HS-5 (cell line): ENCODE measurements at places on chromosomes 16 and 17.
A peak's percentile ranks its signal among the peaks of the same experiment; 100 is the strongest.

DNA sequence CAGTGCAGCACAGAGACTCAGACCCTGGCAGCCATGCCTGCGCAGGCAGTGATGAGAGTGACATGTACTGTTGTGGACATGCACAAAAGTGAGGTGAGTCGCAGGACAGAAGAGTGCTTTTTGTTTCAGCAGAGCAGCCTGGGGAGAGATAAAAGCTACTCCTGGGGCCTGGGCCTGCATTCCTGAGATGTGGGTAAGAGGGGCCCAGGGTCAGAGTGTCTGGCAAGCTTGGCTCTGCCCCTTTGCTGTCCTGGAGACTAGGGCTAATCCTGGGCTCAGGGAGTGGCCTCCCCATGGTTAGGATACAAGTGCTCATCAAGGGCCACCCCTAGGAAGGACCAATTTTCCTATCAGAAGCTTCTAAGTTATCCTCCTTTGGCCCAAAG is 4.8 kb upstream of the ERBB2 start:
- no peak for DNase-seq

GRCh38 chr16:57577691-57578224 is 35.3 kb downstream of the ADGRG5 start:
- DNase-seq, result no peak

GRCh38 chr17:82542439-82542838 is 22.9 kb downstream of the FOXK2 start:
- DNase-seq, result no peak

DNA sequence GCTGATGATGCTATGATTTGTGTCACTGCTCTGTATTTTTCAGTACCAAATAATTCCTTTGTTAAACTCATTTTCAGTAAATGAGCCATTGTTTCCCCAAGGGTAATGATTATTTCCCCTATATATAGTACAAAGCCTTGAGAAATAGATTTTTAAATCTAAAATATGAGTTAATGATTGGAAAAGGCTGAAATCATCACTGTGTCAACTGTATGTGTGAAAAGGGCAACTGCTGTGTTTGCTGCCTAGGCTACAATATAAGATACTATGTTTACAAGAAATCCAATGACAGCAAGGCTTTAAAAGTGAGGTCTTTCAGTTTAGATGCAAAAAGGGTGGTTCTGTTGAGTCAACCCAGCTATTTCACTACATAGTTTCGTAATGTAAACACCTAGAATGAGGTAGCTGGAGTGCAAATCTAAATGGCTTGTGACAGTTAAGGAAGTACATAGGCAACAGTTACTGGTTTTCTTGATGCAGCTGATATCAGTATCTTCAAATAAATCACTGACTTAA is 15.3 kb downstream of the NLK start:
- no peak for DNase-seq

GRCh38 chr16:574021-574760 is 4.4 kb downstream of the PIGQ start:
- no peak for DNase-seq

DNA sequence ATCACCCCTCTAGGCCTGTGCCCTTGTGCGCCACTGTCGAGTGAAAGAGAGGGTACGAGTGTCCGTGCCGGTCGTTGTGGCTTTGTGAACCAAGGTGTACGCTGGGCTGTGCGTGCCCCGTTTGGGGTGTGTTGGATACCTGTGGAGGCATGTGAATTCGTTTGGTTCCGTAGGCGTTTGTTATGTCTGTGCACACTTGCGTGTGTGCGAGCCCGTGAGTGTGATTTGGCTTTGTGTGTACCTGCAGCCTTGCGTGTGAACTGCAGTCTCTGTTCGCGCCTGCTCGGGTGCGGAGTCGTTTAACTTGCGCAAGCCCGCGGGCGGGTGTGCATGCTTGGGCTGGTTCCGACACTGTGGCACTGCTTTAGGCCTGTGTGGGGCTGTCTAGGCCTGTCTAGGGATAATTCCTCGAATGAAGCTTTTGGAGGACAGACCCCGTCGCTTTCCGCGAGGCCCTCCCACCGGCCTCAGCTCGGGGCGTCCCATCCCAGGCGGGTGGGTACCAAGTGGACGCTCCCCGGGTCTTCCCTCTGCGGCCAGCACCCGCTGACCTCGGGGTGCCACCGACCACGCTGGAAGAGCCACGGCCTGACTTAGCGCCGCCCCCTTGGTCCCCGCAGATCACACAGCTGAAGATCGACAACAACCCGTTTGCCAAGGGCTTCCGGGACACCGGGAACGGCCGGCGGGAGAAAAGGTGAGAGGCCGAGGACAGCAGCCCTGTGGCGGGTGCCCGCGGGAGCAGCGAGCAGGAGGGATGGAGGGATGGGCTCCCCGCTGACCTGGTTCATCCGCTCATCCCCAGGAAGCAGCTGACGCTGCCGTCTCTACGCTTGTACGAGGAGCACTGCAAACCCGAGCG is 4.4 kb downstream of the TBX2 start:
- DNase-seq, result no peak

DNA sequence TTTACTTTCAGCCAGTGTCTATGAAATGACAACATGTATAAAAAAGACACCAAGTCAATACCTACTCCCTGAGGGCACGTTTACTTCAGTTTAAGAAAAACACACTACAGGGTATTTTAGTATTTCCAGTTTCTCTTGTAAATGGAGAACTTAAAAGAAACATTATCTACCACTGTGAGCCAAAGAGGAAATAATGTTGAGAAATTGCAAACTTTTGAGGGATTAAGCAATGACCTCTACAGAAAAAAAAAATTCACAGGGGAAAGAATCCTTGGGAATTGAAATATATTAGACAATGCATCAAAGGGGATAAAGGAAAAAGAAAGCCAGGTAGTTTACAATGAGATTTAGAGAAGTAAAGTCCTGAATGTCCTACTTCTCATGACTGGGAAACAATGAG is 126.0 kb downstream of the KCNJ2 start:
- DNase-seq, result no peak

DNA sequence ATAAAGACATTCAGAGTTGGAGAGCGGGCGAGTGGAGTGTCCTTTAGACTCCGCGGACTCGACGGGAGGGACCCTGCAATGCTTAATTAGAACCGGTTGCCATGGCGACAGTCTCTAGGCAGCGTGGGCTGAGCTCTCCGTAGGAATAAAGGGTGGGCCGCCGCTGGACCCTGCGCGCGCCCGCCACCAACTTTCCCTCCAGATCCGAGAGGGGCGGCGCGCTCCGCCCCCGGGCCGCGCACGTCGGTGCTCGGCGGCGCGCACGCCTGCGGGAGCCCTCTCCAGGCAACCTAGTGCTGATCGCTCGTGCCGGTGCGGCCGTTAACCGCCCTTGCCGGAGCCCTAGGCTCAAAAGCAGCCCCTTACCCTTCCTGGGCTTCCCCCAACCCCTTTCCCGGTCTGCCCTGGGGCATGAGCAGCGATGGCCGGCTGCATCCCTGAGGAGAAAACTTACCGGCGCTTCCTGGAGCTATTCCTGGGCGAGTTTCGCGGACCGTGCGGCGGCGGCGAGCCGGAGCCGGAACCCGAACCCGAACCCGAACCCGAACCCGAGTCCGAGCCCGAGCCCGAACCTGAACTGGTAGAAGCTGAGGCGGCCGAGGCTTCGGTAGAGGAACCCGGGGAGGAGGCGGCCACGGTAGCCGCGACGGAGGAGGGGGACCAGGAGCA is at the start of gene PPM1E:
PPM1E (plus strand) TSS at position 278 of the 669 bp plus-strand sequence.
- no peak for DNase-seq

DNA sequence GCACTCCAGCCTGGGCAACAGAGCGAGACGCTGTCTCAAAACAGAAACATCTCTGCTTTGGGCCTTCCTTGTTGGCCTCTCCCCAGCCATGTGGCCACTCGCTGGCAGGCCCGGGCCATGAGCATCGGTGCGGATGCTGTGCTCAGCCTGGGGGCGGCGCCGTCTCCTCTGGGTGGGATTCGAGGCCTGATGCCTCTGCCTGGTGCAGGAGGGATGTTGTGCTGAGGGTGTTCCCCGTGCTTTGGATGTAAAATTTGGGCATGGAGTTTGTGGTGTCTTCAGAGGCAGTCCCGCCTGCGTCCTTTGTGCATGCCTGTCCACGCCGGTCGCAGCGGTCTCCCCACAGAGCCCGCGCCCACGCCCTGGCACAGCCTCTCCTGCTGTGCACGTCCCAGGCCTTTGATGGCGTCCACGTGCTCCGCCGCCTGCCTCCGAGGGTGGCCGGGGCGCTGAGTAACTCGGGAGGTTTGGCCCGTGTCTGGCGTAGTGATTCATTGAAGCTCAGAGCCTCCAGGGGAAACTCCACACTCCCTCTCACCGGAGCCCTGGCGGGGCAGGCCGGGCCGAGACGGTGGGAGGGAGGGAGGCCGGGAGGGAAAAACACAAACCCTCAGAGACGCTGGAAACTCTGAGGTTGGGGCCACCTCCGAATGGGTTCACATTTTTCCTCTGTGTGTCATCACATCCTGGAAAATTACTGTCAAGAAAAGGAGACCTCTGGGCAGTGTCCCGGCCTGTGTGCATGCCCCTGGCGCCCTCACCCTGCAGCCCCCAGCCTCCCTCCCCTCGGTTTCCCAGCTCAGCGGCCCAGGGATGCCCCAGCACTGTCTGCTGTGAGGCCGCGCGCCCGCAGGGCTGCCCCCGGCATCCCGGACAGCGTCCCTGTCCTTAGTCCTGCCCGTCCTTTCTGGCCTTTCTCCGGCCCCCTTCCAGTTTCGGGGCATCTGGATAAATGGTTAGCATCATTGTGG is 19.0 kb downstream of the CENPX start:
- DNase-seq, result peak; percentile 92

GRCh38 chr17:20262226-20263114 is 204.9 kb downstream of the LGALS9B start:
- DNase-seq, result no peak

GRCh38 chr16:80997139-80997798 is 9.4 kb downstream of the CMC2 start:
- DNase-seq, result no peak

- DNase-seq, result no peak
Observed at GRCh38 chr17:48541577-48542113, 3.3 kb downstream of the HOXB2 start.

DNA sequence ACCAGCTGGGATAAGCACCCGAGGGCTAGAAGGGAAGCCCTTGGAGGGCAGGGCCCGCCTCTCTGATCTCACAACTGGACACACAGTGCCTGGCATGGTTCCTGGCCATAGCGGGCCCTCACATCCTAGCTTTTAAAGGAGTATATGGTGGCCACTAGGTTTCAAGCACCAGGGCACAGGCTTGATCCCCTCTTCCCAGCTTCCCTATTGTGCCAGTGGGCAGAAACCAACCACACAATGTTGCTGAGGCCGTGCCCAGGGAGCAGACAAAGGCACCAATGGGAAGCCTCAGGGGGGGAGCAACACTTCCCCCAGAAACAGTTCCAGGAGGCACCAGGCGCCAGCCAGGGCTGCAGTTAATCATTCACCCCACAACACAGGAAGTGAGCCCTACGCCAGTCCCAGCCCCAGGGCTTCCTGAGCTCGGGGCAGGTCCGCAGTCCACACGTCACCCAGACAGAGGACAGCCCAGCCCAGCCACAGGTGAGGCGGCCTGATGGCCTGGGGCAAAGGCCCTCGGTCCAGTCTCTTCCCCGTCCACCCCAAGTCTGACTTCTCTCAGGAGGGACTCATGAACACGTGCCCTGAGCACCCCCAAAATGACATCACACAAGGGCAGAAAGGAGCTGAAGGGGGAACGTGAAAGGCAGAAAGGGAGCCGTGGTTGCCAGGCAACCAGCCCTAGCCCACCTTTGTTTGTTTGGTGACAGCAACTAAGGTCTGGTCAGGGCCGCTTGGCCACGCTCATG is 12.8 kb downstream of the SMIM5 start:
- DNase-seq, result no peak

DNA sequence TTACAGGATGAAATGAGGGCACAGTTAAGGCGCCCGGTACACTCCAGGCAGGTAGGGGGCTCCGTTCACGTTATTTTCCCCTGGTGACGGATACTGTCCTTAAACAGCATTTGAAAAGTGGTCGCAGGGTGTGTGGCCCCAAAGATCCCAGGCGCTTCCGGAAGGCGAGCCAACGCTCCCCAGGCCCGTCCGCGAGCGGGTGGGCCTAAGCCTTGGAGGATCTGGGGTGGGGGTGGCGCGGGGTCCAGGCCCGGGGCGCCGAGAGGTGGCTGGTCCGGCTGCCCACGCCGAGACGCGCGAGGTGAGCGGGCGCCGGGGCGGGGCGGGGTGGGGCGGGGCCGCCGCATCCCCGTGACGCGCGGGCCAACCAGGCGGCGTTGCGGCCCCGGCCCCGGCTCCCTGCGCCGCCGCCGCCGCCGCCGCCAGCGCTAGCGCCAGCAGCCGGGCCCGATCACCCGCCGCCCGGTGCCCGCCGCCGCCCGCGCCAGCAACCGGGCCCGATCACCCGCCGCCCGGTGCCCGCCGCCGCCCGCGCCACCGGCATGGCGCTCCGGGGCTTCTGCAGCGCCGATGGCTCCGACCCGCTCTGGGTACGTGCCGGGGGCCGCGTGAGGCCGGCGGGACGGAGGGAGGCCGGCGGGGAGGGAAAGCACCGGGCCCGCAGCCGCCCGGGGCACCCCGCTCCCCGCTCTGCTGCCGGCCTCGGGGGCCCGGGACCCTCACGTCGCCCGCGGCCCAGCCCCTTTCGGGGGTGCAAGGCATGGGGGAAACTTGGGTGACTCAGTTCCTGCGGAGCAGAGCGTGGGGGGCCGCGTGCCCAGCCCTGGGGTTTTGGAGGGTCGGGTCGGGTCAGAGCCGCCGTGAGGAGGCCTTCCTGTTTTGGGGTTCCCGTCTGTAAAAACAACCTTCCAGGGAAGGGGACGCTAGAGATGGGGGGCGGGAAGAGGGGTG is at the start of gene ABCC1:
ABCC1 (plus strand) TSS at position 407 of the 951 bp plus-strand sequence; CDS start at position 543, 136 bp downstream.
- DNase-seq, result no peak

DNA sequence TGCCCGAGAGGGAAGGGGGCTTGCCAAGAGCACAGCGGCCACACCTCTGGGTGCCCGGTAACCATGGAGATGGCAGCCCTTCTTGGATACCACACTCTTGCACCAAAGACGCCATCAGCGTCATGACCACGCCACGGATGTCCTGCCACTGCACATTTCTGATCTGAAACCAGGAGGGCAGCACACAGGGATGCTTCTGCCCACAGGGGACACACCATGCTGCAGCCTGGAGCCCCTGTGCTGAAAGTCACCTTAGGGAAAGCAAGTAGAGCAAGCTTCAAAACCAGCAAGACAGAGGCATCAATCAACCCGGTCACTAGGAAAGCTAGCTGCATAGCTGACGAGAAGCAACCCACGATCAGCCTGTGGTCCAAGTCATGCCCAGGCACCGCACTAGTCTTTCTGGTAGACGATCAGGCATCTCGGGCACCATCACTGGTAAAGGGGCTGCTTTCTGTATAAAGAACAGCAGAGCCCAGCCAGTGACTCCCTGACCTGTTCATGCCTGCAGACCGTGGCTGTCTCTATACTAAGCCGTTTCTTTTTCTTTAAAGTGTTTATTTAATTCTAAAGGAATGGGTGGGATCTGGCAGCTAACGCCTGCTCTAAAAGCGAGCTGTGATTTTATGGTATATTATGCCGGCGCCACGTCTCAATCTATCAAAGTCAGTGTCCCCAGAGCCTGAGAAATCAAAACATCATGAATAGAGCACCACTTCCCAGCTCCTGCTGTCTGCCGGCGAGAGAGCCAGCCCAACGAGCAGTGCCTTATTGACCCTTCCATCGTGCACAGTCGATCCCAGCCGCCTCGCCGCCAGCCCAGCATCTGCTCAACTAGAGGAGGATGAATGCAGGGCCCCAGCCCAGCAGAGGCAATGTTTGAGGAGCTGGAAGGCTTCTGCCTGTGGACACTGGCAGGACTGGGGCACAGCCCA is 244.7 kb downstream of the RBFOX3 start:
- no peak for DNase-seq

GRCh38 chr16:515175-515938 is 12.2 kb upstream of the CAPN15 start:
- DNase-seq, result no peak

GRCh38 chr16:53415504-53415903 is 18.8 kb upstream of the RBL2 start:
- DNase-seq, result no peak

- no peak for DNase-seq
Observed at GRCh38 chr17:37770631-37771518, 26.0 kb upstream of the HNF1B start.
